ENCODE measurements at places on chromosomes 2 and 18. TPM values are rescaled to one million over a fixed set of nuclear protein-coding genes. Genes with fewer than 3 reads are reported as not detected.

- no peak for DNase-seq
These were observed 452.7 kb downstream of the STK39 start for GRCh38 chr2:167794554-167795255.

DNA sequence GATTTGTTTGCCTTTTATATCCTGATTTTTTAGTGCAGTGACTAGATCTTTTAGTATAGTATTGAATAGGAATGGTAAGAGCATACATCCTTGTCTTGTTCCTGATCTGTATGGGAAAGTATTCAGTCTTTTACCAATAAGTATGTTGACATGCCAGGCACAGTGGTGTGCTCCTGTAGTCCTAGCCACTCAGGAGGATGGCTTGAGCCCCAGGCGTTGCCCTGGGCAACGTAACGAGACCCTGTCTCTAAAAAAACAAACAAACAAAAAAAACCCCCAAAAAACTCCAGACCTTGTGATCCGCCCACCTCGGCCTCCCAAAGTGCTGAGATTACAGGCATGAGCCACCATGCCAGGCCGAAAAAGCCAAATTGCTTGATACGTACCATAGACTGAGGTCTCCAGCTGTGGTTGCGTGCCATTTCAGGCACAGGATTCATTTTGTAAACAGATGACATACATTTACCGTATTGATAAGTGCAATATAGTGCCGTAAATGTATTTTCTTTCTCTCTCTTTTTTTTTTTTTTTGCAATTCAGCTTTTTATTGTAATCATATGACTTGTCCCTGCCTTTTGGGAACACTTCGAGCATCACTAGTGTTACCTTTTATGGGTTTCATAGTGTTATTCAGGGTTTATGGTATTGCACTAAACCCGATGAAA, 18.5 kb downstream of the BIRC6 start:
- no peak for DNase-seq

GRCh38 chr2:105912081-105912480, 167.4 kb downstream of the NCK2 start:
- DNase-seq, result no peak

GRCh38 chr2:127194447-127194846, 25.7 kb downstream of the CYP27C1 start:
- no peak for DNase-seq

DNA sequence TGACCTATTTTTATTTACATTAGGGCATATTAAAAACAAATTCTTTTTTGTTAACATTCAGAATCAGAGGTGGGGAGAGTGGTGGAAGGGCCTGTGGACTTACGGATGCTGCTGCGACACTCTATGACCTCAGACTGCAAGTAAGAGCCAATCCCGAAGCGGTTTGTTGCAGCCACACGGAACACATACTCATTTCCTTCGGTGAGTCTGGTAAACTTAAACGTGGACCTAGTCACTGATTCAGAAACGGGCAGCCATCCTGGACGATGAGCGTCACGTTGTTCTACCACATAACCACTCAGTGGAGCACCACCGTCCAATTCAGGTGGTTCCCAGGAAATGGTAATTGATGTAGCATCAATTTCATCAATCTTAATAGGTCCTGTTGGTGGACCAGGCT, 61.9 kb downstream of the PLEKHA3 start:
- DNase-seq, result no peak

DNA sequence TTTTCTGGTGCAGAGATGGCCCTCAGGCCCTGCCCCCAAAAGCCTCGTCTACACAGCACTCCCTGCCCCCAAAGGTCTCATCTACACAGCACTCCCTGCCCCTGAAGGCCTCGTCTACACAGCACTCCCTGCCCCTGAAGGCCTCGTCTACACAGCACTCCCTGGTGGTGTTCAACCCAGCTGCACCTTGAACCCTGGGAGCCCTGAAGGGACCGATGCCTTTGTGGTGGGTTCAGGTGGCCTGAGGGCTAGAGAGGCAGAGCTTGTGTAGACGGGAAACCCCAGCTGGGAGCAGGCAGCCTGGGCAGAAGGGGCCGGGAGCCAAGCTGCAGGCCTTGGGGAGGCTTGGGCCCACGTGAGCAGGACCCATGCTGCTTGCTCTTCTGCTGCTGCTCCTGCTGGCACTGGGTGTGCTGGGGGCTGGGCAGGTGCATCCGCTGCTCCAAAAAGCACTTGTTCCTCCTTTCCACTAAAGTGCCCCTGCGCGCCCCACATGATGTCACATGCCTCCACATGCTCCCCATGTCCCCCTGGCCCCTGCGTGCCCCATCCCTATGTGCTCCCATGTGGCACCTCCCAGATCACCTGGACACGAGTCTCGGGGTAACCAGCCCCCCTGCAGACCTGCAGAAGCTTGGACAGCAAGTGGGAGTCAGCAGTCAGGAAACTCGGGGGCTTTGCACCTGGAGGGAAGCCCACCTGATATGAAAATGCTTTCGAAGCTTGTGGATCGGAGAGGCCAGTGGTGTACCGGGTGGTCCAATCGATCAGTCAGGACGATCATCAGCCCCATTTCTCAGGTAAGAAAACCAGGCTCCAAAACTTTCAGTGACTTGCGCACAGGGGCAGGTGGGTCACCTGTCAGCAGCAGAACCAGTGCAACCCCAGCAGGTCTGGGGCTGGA, 94.9 kb upstream of the CTDP1 start:
- DNase-seq, result peak; percentile 10

- DNase-seq, result peak; percentile 24
These were observed 106.3 kb upstream of the CD302 start for GRCh38 chr2:159904127-159904958.

- no peak for DNase-seq
These were observed 23.0 kb upstream of the ACTR2 start for GRCh38 chr2:65204461-65205210.

- DNase-seq, result no peak
These were observed 22.0 kb upstream of the FIGN start for GRCh38 chr2:163757814-163758213.

GRCh38 chr2:179239195-179239594, 25.4 kb downstream of the SESTD1 start:
- no peak for DNase-seq

- no peak for DNase-seq
These were observed 298.4 kb downstream of the MYCN start for GRCh38 chr2:16238786-16239185.

FNDC4 gene
- total RNA-seq, result 9.1 TPM

EVA1A gene
- not detected for total RNA-seq

ACKR3 gene
- total RNA-seq, result 11.8 TPM
